T-helper 2 cell (primary cell): ENCODE measurements at places on chromosomes 11 and 22.
A peak's percentile ranks its signal among the peaks of the same experiment; 100 is the strongest.

GRCh38 chr11:27930946-27931345 lies 177.0 kb downstream of the KIF18A start:
- no peak for DNase-seq

DNA sequence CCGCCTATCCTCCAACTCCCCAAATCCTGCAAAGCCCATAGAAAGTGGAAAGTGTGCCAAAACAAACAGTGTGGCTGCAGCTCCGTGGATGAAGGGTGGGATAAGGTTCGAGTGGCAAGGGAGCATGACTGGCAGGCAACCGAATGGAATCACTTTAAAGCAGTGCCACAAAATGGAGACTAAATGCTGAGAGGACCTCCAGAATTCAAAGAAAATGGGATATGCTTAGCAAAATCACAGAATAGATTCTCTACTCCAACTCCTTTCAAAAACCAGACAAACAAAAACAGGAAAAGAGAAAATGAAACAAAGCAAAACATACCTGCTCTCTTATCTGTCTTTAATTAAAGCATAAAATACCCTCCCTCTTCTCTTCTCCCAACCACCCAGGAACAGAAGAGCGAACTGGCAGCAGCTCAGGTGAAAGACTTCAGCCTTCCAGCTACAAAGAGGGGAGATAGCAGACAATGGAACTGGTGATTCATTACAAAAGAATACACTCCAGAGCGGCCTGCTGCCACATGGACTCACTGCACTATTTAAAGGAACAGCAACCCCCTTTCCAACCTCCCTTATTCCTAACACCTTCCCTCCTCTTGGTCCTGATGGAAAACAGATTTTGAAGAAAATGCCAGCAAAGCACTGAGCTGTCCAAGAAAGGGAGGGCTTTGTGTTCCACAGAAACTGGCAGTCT lies 118.5 kb downstream of the APOL5 start:
- no peak for DNase-seq

- DNase-seq: no peak
Measured at GRCh38 chr22:20439928-20440575, 2.4 kb upstream of the SCARF2 start.

DNA sequence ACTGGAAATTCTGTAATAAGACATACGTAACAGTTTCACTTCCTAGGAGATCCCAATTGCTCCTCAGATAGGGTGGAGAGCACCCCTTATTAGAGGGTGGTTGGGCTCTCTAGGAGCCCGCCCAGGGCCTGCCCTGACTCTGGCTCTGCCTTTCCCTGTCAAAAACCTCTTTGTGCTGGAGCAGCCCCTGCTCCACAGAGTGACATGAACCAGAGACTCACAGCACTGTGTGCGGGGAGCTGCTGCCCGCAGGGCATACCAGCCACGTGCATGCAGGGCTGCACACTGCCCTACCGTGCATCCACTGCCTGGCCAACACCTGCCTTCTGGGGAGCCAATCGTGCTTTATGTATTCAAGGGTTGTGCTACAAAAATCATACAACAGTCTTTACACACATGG lies 24.3 kb downstream of the KCNQ1OT1 start:
- DNase-seq: no peak

DNA sequence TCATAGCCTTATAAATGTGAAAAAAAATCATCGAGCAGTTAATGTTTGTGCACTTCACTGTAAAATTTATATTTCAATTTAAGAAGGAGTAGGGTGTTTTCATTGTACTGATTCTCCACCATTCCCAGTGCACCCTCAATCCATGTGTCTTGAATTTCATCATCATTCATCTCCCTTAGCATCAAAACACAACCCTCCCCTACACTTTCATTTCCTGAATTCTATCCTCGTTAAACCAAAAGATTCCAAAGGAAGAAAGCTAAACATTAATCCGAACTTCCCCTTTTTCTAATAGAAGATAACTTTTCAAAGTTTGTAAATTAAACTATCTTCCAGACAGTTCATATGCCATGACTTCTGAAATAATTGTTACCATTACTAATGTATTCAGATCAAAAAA lies 34.1 kb upstream of the OR8B8 start:
- no peak for DNase-seq

DNA sequence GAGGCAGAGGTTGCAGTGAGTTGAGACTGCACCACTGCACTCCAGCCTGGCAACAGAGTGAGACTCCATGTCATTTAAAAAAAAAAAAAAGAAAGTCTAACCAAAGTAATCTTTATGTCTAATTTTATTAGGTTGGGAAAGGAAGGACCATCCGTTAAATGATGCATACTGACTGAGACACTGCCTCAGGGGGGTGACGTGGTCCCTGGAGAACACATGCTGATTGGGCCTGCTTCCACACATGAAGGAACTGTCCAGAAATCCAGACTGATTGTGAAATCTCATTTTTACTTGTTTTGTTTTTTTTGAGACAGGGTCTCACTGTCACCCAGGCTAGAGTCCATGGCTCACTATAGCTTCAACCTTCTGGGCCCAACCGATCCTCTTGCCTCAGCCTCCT lies 5.5 kb downstream of the SF3A1 start:
- no peak for DNase-seq

GRCh38 chr22:49992921-49993648 lies 19.5 kb downstream of the IL17REL start:
- peak; percentile 78 for DNase-seq
